Stimulated activated CD8-positive, alpha-beta memory T cell treated with anti-CD3 and anti-CD28 coated beads, Interleukin-7, amount 100 ng/mL, for 1 hour (primary cell): ENCODE measurements at places on chromosomes 3 and 15.

- no peak for DNase-seq
Observed at GRCh38 chr15:70879401-70879800, 12.8 kb downstream of the THAP10 start.

- no peak for DNase-seq
Observed at GRCh38 chr3:102224171-102224570, 210.6 kb upstream of the ZPLD1 start.

- no peak for DNase-seq
Observed at GRCh38 chr3:111808439-111808838, 50.6 kb upstream of the PHLDB2 start.

DNA sequence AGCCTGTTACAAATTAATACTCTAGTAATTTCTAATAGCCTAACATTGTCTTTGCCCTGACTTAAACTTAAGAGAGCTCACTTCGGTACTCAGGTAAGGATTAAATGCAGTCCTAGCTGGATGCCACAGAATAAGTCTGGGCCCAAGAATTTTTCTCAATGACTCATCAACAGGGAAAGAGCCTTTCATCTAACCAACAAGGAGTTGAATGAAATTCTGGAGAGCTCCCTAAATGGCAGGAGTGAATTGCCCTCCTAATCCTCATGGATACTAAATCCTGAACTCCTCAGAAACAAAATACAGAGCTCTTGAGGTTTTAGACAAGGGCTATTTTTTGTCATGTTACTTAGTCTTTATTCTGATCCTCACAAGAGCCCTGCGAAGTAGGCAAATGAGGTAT lies 159.5 kb downstream of the PLCH1 start:
- no peak for DNase-seq

DNA sequence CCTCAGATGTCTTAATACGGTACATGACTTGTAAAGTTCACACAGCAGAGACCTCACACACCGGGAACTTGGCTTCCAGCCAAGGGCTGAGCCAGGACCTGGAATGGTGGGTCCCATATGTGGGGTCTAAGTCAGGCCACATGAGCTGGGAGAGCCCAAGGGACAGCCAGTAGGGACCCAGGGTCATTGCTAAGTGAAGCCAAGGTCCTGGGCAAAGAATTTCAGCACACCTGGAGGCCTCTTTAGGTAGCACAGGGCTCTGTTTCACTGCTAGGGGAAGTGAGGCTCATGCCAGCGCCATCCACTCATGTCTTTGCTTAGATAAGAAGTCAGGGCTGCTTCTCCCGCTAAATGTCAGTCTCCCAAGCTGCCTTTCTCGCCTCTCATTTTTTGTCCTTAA lies 116.6 kb upstream of the TLE3 start:
- DNase-seq, result no peak

DNA sequence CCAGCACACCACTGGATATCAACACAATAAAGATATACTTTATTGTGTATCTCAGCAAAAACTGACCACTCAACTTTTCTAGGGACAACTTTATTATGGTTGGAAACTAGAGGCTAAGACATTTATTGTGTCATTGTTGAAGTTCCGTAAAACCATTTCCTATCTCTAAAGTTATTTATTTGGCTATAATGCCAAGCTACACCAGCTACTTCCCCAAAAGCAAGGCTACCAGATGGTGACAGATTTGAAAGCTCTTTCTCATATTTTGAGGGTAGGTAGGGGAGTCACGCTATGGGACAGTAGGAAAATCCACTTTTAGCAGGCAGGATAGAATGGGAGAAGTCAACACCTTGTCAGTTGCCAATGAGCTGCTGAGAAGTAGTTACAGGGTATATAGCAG lies 834.6 kb upstream of the CFAP20DC start:
- no peak for DNase-seq

DNA sequence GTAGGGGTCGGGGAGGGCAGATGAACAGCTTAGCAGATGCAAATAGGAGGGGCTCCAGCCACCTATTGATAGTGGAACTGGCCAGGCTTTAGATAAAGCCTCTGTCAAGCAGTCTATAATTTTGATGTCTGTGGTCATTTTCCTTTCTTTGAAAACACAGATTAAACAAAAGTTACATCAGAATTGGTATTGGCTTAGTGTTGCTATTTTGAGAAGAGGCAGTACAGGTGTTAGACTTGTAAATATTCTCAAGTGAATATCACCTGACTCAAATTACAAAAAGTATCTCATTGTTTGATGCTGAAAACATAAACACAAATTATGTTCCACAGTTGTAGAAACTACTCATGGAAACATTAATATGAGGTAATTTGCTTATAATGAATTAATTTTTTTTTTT lies 18.1 kb downstream of the GHRL start:
- no peak for DNase-seq

- no peak for DNase-seq
Observed at GRCh38 chr15:31031471-31032067, 40.1 kb upstream of the MTMR10 start.

DNA sequence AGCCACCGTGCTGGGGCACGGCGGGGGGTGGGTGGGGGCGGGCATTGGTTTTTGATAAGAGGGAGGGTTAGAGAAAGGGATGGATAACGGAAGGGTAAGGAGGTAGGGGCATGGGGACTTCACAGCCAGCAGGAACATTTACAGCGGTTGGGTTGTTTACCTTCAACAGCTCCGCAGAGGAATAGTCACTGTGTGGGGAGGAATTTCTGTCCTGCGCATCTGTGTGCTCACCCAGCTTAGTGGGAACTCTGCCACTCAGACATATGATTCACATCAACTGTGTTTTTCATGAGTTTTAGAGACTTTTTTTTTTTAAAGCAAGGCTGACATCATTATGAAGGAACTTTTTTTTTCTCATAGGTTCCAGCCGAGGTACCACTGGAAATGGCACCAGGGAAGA lies 19.6 kb downstream of the CHRD start:
- no peak for DNase-seq

GRCh38 chr3:125512135-125512920 lies 7.7 kb downstream of the SNX4 start:
- DNase-seq, result no peak

DNA sequence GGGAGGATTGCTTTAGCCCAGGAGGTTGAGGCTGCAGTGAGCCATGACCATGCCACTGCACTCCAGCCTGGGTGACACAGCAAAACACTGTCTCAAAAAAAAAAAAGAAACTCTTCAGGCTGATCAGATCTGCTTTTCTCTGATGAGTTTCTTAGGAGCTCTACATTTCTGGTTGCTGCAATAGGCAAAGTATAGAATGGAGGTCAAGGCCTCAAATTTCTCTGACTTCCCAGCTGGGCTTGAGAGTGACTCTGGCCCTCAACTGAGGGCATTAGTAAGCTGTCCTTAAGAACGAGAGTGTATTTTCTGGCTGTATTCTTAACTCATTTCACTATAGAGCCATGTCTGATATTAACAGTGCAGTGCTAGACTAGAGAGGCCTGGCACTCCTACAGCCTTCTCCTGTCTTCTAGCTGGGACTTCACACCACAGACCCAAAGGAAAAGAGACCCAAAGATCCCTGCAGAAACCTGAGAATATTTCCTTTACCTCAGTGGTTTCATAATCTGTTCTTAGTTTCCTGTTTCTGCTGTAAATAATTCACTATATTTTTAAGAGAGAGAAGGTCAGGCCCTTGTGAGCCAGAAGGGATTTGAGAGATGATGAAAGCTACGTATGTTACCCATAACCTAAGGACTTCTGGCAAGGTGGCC lies 2.0 kb upstream of the NR1I2 start:
- DNase-seq, result no peak

DNA sequence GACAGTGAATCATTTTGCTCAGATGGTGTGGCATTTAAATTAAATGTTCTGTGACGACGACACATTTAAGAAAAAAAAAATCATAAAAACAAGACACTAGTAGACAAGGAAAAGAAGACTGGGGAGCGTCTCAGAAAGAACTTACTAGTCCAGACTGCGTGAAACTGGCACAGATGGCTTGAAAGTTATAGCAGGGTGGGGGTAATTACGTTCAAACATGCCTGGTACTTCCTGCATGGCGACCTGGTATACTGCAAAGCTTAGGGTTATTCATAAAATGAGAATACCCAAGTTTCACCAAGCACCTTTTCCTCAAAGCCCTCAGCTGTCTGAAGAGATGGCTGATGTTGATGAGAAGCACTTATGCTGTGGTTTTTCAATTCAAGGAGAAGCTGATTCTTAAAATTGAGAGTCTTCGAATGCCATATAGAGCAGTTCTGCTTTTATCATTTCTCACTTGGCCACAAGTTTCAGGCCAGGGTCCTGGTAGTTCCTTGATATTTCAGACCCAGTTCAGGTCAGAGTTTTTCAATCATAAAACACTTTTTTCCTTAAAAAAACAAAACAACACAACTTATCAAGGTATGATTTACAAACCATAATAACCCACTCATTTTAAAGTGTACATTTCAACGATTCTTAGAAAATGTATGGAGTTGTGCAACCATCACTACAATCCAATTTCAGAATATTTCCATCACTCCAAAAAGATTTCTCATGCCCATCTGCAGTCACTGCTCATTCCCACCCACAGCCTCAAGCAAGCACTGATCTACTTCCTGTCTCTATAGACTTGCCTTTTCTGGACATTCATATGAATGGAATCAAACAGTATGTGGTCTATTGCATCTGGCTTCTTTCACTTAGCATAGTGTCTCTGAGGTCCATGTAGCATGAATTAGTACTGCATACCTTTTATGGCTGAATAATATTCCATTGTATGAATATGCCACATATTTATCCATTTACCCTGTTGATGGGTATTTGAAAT lies 24.7 kb downstream of the PCOLCE2 start:
- no peak for DNase-seq

DNA sequence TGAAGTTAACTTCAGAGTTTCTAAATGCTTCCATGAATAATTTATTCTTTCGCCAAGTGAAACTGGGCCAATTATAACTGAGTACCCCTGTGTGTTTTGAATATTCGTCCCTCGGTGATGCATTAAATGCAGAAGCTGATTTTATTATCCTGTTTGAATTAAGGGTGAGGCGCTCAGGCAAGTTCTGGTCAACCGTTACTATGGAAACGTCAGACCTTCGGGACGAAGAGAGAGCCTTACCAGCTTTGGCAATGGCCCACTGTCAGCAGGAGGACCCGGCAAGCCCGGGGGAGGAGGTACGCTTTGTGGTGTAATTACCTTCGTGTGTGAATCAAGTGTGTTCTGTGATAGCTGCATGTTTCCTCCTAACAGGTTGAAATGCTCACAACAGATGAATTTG lies 239.8 kb downstream of the ITPR1 start:
- no peak for DNase-seq

- DNase-seq, result no peak
Observed at GRCh38 chr15:52337198-52337853, 41.7 kb upstream of the MYO5C start.

DNA sequence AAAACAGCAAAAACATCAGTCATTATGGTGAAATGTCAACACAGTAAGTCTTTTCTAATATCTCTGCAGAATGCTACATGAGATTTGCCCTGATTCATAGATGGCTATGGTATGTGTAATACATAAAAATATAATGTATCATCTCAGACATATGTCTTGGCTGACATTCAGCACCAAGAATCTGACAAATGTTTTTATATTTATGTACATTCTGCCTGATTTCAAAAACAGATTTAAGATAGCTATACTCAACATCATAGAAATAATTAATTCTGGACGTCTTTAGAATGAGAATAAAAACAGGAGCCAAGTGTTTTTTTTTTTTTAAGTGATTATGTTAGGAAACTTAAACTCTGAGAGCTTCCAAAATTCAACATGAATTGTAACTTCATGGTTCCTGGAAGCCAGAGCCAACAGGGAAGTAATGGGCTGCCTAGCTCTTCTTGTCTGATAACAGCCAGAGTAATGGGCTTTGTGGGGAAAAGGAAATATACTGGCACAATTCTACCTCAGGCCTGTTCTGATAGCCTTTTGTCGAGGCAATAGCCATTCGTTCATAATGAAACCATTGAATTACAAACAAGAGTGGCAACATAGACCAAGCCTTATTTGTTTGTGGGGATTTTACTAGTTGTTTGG lies 184.4 kb downstream of the VGLL4 start:
- no peak for DNase-seq

DNA sequence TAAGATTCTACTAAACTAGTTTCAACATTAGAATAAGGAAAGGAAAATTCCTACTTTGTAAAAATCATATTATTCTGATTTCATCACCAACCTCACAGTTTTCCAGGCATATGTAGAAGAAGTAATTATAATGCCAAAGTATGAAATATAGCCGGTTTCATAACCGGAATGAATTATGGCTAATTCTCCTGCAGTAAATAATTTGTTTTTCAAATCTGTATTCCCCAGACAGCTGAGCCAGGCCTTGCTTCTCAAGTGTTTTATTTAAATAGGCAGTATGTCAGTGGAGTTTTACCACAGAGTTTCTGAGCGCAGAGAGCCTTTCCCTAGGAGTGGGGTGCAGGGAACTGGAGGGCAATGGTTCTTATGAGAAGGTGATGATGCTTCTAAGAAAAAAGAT lies 8.7 kb upstream of the CPA3 start:
- DNase-seq, result no peak

DNA sequence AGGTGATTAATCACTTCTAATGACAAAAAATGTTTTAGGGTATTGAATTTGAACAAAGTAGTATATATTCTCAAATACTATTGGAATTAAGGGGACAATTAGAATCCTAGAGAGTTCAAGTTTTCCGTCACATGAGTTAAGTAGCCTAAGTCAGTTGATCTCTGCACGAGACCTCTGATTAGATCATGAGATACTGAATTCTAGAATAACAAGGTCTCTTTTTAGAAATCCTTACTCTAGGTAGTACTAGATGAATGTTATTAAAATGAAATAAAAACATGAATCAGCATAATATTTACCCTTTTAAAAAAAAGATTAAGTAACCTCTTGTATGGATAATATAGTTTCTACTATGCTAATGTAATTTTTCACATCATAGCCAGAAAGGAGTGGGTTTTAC lies 43.4 kb downstream of the MYO5A start:
- DNase-seq, result no peak

DNA sequence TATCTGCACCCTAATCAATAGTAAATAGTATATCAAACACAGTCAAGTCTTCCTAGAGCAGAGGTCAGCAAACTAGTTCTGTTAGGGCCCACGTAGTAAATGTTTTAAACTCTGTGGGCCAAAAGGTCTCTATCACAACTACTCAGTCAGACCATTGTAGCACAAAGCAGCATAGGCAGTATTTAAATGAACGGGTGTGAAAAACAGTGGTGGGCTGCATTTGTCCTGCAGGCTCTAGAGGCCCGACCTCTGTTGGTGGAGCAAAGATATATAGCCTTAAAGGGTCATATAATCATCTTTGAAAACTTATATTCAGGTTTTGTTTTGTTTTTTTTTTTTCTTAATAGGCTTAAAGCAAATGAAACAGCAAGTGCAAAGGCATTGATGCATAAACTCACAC lies 326.4 kb upstream of the TRIM42 start:
- DNase-seq, result no peak

DNA sequence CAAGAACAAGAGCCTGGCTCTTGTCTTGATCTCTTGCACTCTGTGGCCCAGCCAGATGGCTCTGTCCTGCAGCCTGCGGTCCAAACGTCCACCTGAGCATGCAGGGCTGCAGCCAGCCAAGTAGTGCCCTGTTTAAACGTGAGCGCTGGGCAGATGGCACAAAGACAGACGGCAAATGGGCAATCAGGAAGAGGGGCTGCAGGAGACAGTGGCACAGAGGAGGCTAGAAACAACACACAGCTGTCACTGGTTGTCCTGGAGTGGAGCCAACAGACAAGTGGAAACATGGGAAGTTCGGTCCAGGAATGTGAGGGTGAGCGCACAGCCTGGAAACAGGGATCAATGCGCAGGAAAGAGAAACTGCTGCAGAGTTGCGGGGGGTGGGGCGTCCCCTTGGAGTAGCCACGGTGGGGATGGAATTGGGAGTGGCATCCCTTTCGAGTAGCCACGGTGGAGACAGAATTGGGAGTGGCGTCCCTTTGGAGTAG lies 10.7 kb upstream of the ZXDC start:
- no peak for DNase-seq
